Natural killer cell (primary cell): ENCODE measurements at places on chromosomes 7 and 10. TPM values are rescaled to one million over a fixed set of nuclear protein-coding genes. Genes with fewer than 3 reads are reported as not detected.

The PSMG3 gene
- 20.5 TPM for total RNA-seq

The KLF6 gene
- total RNA-seq = 1,044 TPM

The NUP42 gene
- total RNA-seq = 37.5 TPM

The ADRA2A gene
- 0.07 TPM for total RNA-seq

The CH25H gene
- total RNA-seq = not detected

The PRPS1L1 gene
- not detected for total RNA-seq

The MRPS33 gene
- 14.1 TPM for total RNA-seq

The CRYGN gene
- total RNA-seq = not detected

The SLC25A40 gene
- 26.0 TPM for total RNA-seq

The AGR3 gene
- not detected for total RNA-seq

The C10orf67 gene
- total RNA-seq = not detected

The JAKMIP3 gene
- 0.45 TPM for total RNA-seq

The ASZ1 gene
- total RNA-seq = not detected

The PTPN20 gene
- 0.78 TPM for total RNA-seq

The HKDC1 gene
- total RNA-seq = not detected

The ATOH7 gene
- not detected for total RNA-seq

The KCNH2 gene
- total RNA-seq = 0.39 TPM

The FOXP2 gene
- not detected for total RNA-seq

The EPHA1 gene
- 1.0 TPM for total RNA-seq

The NUTM2A gene
- total RNA-seq = 1.5 TPM

The TYW1B gene
- 7.9 TPM for total RNA-seq

The SPDYE8 gene
- not detected for total RNA-seq

The HMX2 gene
- not detected for total RNA-seq
